ENCODE measurements at places on chromosomes 1 and 21. TPM values are rescaled to one million over a fixed set of nuclear protein-coding genes. Genes with fewer than 3 reads are reported as not detected.

- no peak overlapping the region for H3K4me3 ChIP-seq
- no peaks in the 10 kb centered on the region for H3K36me3 ChIP-seq
- no peak overlapping the region for H3K27ac ChIP-seq
- H3K4me1 ChIP-seq, result no peaks in the 10 kb centered on the region
- no peak for DNase-seq
Measured at GRCh38 chr1:215545096-215545495, 22.0 kb upstream of the KCTD3 start.

GRCh38 chr1:46285730-46286477, 17.5 kb downstream of the LRRC41 start:
- H3K4me3 ChIP-seq, result no peak overlapping the region
- peaks cover 25% of the 10 kb centered on the region for H3K36me3 ChIP-seq
- no peaks in the 10 kb centered on the region for H3K4me1 ChIP-seq
- no peaks in the 10 kb centered on the region for H3K27me3 ChIP-seq
- DNase-seq, result no peak

DNA sequence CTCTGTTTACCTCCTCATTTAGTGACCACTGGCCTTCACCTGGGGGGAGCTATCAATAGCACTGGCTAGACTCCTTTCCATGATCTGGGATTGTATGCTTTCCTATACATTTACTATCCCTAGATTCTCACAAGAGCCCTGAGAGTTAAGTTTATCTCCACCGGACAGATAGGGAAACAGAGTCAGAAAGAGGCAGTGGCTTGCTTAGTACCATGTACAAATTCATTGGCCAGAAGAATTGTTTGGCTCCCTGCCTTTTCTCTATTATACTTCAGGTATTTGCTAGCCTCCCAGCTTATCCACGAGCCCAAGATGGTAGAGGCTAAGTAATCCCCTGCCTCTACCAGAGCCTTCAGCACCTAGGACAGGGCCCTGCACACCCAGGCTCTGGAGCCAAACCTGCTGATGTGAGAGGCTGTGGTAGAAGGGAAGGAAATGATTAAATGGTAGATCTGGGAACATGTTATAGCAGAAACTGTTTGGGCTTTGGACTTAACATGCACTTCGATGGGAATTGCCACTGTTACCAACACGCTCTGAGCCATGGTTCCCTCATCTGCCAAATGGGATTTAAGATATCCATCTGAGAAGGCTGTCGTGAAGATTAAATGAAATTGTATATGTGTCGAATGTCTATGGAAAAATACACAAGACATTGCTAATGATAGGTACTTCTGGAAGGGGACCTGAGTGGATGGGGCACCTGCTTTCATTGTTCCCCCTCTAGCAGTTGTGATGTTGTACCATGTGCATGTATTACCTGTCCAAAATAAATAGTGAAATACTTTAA, 3.1 kb upstream of the BLACAT1 start:
- H3K27me3 ChIP-seq, result no peaks in the 10 kb centered on the region
- DNase-seq, result peak; percentile 75
- no peaks in the 10 kb centered on the region for H3K36me3 ChIP-seq
- H3K27ac ChIP-seq, result no peak overlapping the region
- peaks cover 11% of the 10 kb centered on the region for H3K4me1 ChIP-seq
- no peak overlapping the region for H3K4me3 ChIP-seq

DNA sequence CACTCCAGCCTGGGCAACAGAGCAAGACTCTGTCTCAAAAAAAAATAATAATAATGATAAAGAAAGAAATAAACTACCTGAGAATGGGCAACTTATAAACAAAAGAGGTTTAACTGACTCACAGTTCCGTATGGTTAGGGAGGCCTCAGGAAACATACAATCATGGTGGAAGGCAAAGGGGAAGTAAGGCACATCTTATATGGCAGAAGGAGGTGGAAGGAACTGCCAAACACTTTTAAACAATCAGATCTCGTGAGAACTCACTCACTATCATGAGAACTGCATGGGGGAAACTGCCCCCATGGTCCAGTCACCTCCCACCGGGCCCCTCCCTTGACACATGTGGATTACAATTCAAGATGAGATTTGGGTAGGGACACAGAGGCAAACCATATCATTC, 6.3 kb upstream of the EGLN1 start:
- DNase-seq, result no peak
- no peaks in the 10 kb centered on the region for H3K36me3 ChIP-seq
- H3K4me1 ChIP-seq, result no peaks in the 10 kb centered on the region
- H3K27me3 ChIP-seq, result peaks cover 8% of the 10 kb centered on the region
- H3K27ac ChIP-seq, result no peak overlapping the region

- no peak for DNase-seq
- H3K27ac ChIP-seq, result no peak overlapping the region
- no peaks in the 10 kb centered on the region for H3K27me3 ChIP-seq
- H3K36me3 ChIP-seq, result no peaks in the 10 kb centered on the region
- H3K4me3 ChIP-seq, result no peak overlapping the region
- no peaks in the 10 kb centered on the region for H3K4me1 ChIP-seq
Measured at GRCh38 chr1:235835226-235835625, 31.5 kb downstream of the LYST start.

GRCh38 chr1:83763361-83764095, 235.4 kb downstream of the TTLL7 start:
- H3K36me3 ChIP-seq, result no peaks in the 10 kb centered on the region
- no peak overlapping the region for H3K4me3 ChIP-seq
- no peak overlapping the region for H3K27ac ChIP-seq
- H3K4me1 ChIP-seq, result peaks cover 5% of the 10 kb centered on the region

GRCh38 chr1:95042286-95042685, 30.5 kb downstream of the ALG14 start:
- DNase-seq, result peak; percentile 78
- no peak overlapping the region for H3K4me3 ChIP-seq
- peak overlapping the region; percentile 27 for H3K27ac ChIP-seq
- H3K36me3 ChIP-seq, result no peaks in the 10 kb centered on the region
- H3K27me3 ChIP-seq, result no peaks in the 10 kb centered on the region

CHI3L1 gene
- 98.6 TPM for total RNA-seq

RFX5 gene
- 40.2 TPM for total RNA-seq

LAD1 gene
- total RNA-seq, result 37.8 TPM

MROH7 gene
- total RNA-seq, result 2.6 TPM

PDPN gene
- 27.9 TPM for total RNA-seq

All from lung (tissue), 17 donors.